Ascending aorta (tissue), 2 donors: ENCODE measurements at places on chromosomes 7 and 10. TPM values are rescaled to one million over a fixed set of nuclear protein-coding genes. Genes with fewer than 3 reads are reported as not detected.
A peak's percentile ranks its signal among the peaks of the same experiment; 100 is the strongest.

NRBF2 gene
- total RNA-seq: 4.2 TPM

HABP2 gene
- not detected for total RNA-seq

- no peak for DNase-seq
- H3K36me3 ChIP-seq: no peaks in the 10 kb centered on the region
- H3K4me3 ChIP-seq: peak within 1 kb of the TSS; percentile 33
Measured at GRCh38 chr10:49610114-49610457, at the start of gene SLC18A3. Gene SLC18A3 (plus strand): TSS chr10:49610310. CDS start chr10:49610741, 431 bp downstream.

- H3K27ac ChIP-seq: no peak overlapping the region
- no peaks in the 10 kb centered on the region for H3K27me3 ChIP-seq
- no peak overlapping the region for H3K4me3 ChIP-seq
- no peaks in the 10 kb centered on the region for H3K36me3 ChIP-seq
- DNase-seq: no peak
Measured at GRCh38 chr10:111725050-111725449, 458.5 kb downstream of the GPAM start.

- no peaks in the 10 kb centered on the region for H3K4me1 ChIP-seq
- DNase-seq: no peak
- H3K4me3 ChIP-seq: no peak overlapping the region
- H3K27ac ChIP-seq: no peak overlapping the region
- H3K27me3 ChIP-seq: no peaks in the 10 kb centered on the region
- no peaks in the 10 kb centered on the region for H3K36me3 ChIP-seq
Measured at GRCh38 chr7:134362587-134363483, 46.1 kb upstream of the SLC35B4 start.

GRCh38 chr7:34080513-34080912 lies 175.2 kb downstream of the BMPER start:
- DNase-seq: no peak
- no peaks in the 10 kb centered on the region for H3K4me1 ChIP-seq
- H3K4me3 ChIP-seq: no peak overlapping the region
- H3K27ac ChIP-seq: no peak overlapping the region

- H3K4me1 ChIP-seq: peaks cover 5% of the 10 kb centered on the region
- H3K4me3 ChIP-seq: no peak overlapping the region
- DNase-seq: no peak
- no peak overlapping the region for H3K27ac ChIP-seq
Measured at GRCh38 chr7:2411815-2412586, 8.6 kb downstream of the CHST12 start.

DYNC1I1 gene
- 13.2 TPM for total RNA-seq

OR9A2 gene
- not detected for total RNA-seq

GRCh38 chr10:104579136-104579535 lies 62.0 kb upstream of the SORCS3 start:
- H3K27me3 ChIP-seq: no peaks in the 10 kb centered on the region
- no peak for DNase-seq
- H3K36me3 ChIP-seq: no peaks in the 10 kb centered on the region
- no peaks in the 10 kb centered on the region for H3K4me1 ChIP-seq
- H3K27ac ChIP-seq: no peak overlapping the region

DNA sequence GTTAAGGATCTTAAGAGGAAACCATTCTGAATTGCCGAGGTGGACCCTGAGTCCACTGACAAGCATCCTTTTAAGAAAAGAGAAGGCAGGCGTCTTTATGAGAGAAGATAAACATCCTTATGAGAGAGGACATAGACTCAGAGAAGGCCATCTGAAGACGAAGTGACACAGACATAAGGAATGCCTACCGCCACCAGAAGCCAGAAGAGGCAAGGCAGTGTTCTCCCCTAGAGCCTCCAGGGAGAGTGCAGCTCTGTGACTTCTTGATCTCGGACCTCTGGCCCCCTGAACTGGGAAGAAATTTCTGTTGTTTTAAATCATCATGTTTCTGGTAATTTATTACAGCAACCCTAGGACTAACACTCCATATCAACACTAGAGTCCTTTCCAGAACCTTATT lies 25.2 kb upstream of the ING3 start:
- no peaks in the 10 kb centered on the region for H3K4me1 ChIP-seq
- no peak for DNase-seq
- H3K4me3 ChIP-seq: no peak overlapping the region
- H3K27me3 ChIP-seq: no peaks in the 10 kb centered on the region
- H3K27ac ChIP-seq: no peak overlapping the region
- no peaks in the 10 kb centered on the region for H3K36me3 ChIP-seq

- H3K4me3 ChIP-seq: no peak overlapping the region
- peaks cover 23% of the 10 kb centered on the region for H3K4me1 ChIP-seq
- no peaks in the 10 kb centered on the region for H3K36me3 ChIP-seq
- no peak for DNase-seq
- H3K27me3 ChIP-seq: no peaks in the 10 kb centered on the region
- peak overlapping the region; percentile 6 for H3K27ac ChIP-seq
Measured at GRCh38 chr7:37212051-37212450, 236.6 kb downstream of the ELMO1 start.

- no peak overlapping the region for H3K27ac ChIP-seq
- DNase-seq: no peak
- no peak overlapping the region for H3K4me3 ChIP-seq
Measured at GRCh38 chr7:14576578-14576977, 326.0 kb downstream of the DGKB start.

CYP26A1 gene
- not detected for total RNA-seq

DNA sequence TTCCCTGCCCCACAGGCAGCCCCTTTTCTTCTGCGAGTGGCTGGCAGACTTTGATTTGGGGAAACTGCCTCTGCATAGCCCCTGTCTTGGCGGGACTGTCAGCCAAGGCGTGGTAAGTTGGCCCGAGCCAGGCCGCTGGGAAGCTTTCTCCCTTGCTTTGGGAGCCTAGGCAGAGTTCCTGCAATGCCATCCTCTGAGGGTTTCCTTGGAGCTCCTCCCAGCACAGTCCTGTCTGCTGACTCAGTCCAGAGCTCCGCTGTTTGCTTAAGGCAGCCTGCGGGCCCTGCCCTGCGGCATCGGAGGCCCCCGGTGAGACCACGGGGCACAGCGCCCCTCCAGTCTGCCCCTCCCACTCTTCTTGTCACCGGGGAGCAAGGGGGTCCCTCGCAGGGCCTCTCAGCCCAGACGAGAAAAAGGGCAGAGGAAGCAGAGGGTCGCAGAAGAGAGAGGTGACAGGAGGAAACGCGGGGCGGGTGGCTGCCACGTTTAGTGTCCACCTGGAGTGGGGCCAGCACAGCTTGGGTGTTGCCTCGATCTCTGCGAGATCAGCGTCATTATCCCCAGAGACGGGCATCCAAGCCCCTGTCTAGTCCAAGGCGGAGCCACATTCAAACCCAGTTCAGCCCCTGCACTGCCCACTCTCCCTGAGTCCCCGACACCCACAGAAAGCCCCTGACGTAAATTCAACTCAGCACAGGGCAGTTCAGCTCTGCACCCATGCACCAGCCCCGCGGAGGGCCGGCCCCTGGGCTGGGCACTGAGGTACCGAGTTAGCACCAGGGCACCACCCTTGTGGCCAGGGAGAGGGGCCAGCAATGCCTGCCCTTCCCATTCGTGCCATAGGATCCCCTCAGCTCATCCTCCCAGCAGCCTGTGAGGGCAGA lies 59.0 kb upstream of the CHST15 start:
- H3K27ac ChIP-seq: peak overlapping the region; percentile 90
- H3K36me3 ChIP-seq: no peaks in the 10 kb centered on the region
- peak; percentile 85 for DNase-seq

GRCh38 chr10:86757113-86757972 lies 924 bp downstream of the BMPR1A start:
- peaks cover 5% of the 10 kb centered on the region for H3K4me1 ChIP-seq
- H3K36me3 ChIP-seq: no peaks in the 10 kb centered on the region
- DNase-seq: peak; percentile 73
- H3K27ac ChIP-seq: peak overlapping the region; percentile 100

DNA sequence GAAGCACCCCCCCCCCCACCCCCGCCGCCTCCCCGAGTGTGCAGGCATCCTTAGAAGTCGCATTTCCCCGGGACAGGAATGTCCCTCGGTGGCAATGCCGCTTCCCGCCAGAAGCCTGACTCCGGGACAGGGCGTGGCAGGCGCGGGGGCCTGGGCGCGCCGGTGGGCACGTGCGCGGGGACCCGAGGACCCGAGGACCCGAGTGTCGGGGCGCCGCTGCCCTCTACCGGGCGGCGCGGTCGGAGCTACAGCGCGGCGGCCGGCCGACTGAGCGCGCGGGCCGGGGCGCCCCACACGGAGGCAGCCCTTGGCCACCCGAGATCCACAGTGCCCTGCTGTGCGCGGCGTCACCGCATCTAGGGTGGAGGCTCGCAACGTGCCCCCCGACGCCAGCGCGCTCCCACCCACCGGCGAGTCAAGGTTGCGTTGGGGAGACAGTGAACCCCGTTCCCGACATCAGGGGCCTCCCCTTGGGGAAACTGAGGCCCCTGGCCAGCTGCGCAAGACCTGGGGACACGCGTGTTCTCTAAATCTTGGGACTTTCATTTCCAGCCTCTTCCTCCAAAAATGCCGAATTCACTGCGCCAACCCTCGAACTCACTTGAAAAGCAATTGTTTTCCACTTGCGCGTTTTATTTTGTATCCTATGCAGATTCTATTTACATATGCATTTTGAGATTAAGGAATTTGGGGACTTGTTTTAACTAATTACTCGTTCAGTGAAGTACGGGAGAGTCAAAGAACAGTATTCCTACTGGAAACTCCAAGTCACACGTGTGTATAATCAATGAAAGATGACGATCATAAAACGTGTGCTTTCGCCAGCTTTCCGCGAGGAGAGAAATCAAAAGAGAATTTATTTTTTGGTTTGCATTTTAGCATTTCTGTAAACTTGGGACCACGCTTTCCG lies 3.1 kb upstream of the CUX1 start:
- no peaks in the 10 kb centered on the region for H3K27me3 ChIP-seq
- no peaks in the 10 kb centered on the region for H3K36me3 ChIP-seq
- DNase-seq: no peak
- peak overlapping the region; percentile 73 for H3K27ac ChIP-seq

CPA1 gene
- total RNA-seq: not detected

DKK1 gene
- total RNA-seq: 1.6 TPM

H2BK1 gene
- not detected for total RNA-seq

DNA sequence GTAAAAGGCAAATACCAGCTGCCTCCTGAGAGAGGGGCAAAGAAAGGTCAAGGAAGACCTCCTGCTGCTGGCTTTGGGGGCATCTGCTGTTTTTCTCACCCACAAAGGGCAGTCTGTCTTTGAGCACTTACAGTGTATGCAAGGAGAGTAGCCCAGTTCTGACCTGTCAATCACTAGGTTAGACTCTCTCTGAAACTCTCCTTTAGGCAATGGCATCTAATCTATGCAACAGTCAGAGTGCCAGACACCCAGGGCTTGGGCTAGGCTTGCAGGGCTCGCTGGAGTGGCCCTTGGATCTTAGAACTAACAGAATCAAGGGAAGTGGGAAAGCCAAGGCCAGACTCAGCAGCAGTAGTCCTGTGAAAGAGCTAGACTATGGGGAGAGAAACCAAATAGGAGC lies 522.9 kb downstream of the NRG3 start:
- no peak for DNase-seq
- no peaks in the 10 kb centered on the region for H3K27me3 ChIP-seq

- no peak overlapping the region for H3K27ac ChIP-seq
- no peak for DNase-seq
- H3K4me1 ChIP-seq: no peaks in the 10 kb centered on the region
- no peaks in the 10 kb centered on the region for H3K27me3 ChIP-seq
- H3K36me3 ChIP-seq: peaks cover 85% of the 10 kb centered on the region
- H3K4me3 ChIP-seq: no peak overlapping the region
Measured at GRCh38 chr10:112159469-112159868, 24.1 kb downstream of the GPAM start.

AGAP5 gene
- 0.32 TPM for total RNA-seq

MAT1A gene
- 0.32 TPM for total RNA-seq

CCDC7 gene
- total RNA-seq: 56.9 TPM

- DNase-seq: no peak
Measured at GRCh38 chr7:93894966-93895640, 4.5 kb upstream of the TFPI2 start.

ADAM12 gene
- not detected for total RNA-seq

DNA sequence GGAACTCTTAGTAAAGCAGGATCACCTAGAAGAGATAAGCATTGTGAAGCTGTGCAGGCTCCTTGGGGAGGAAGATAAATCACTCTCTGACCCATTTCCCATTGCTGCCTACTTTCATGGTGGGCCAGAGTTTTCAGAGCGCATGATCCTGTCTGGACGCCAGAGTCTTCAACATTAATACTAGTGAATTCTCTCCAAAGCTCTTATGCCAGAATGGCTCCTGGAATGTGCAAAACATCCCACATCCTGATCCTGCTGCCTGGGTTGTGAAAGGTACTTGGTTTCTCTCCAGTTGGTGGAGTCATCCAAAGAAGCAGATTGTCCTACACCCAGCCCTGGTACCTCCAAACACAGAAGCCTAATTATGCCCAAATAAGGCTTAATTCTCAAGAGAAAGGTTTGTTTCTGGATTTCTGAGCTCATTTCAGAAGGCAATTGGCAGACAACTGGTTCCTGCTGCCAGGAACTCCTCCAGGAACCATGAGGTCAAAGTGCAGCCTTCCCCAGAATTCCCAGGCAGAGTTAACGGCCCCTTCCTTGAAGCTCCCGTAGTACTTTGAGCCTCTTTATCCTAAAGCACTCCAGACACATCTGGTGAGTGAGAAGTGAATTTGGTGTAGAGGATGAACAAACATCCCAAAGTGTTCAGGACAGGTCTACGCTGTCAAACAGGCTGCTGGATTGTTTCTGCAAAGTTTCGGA lies 495.2 kb downstream of the PLXNA4 start:
- no peaks in the 10 kb centered on the region for H3K36me3 ChIP-seq
- peaks cover 4% of the 10 kb centered on the region for H3K4me1 ChIP-seq
- no peaks in the 10 kb centered on the region for H3K27me3 ChIP-seq
- H3K27ac ChIP-seq: no peak overlapping the region

- H3K36me3 ChIP-seq: no peaks in the 10 kb centered on the region
- H3K4me1 ChIP-seq: peaks cover 11% of the 10 kb centered on the region
- no peaks in the 10 kb centered on the region for H3K27me3 ChIP-seq
- H3K4me3 ChIP-seq: peak within 1 kb of the TSS; percentile 75
Measured at GRCh38 chr7:81769891-81770727, at the start of gene HGF. Gene HGF (minus strand): TSS chr7:81770047. CDS start chr7:81769971, 76 bp downstream.

DDC gene
- not detected for total RNA-seq

AZGP1 gene
- not detected for total RNA-seq

- H3K27ac ChIP-seq: peak overlapping the region; percentile 53
- H3K4me1 ChIP-seq: peaks cover 6% of the 10 kb centered on the region
- peaks cover 53% of the 10 kb centered on the region for H3K36me3 ChIP-seq
- no peak for DNase-seq
- no peak overlapping the region for H3K4me3 ChIP-seq
- H3K27me3 ChIP-seq: no peaks in the 10 kb centered on the region
Measured at GRCh38 chr10:102657984-102658724, 13.9 kb downstream of the TRIM8 start.

GRCh38 chr7:88361357-88361756 lies 54.7 kb upstream of the STEAP4 start:
- no peaks in the 10 kb centered on the region for H3K27me3 ChIP-seq
- no peak overlapping the region for H3K27ac ChIP-seq
- no peak overlapping the region for H3K4me3 ChIP-seq

DNA sequence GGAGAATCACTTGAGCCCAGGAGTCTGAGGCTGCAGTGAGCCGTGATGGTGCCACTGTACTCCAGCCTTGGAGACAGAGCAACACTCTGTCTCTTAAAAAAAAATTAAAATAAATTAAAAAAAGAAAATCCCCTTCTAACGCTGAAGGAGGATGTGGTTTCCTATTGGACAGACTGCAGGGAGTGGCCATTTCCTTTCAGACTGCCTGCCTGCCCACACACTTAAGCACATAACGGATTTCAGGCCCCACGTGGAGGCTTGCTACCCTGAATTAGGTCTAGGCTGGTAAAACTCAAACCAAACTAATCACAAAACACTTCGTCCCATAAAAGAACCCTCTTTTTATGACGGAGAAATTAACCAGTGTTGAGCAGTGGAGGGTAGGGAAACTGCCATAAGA lies 34.0 kb downstream of the GATA3 start:
- H3K4me3 ChIP-seq: no peak overlapping the region
- no peaks in the 10 kb centered on the region for H3K4me1 ChIP-seq
- H3K27me3 ChIP-seq: no peaks in the 10 kb centered on the region
- no peaks in the 10 kb centered on the region for H3K36me3 ChIP-seq
- no peak for DNase-seq
